RPMI7951 (cell line): ENCODE measurements at places on chromosomes 12 and 14. TPM values are rescaled to one million over a fixed set of nuclear protein-coding genes. Genes with fewer than 3 reads are reported as not detected.

Gene RASAL1
- not detected in 2 replicates for total RNA-seq

Gene ALX1
- 13.4 and 18.6 TPM in 2 replicates for total RNA-seq

Gene FITM1
- total RNA-seq = 0.20 TPM in 1 of 2 replicates, not detected in the other

Gene CPNE6
- not detected in 2 replicates for total RNA-seq
